ENCODE measurements at places on chromosomes 5 and 9.

GRCh38 chr5:106508894-106509293 lies 1161.8 kb downstream of the EFNA5 start:
- DNase-seq: no peak

- DNase-seq: no peak
Observed at GRCh38 chr9:22157276-22157675, 148.2 kb upstream of the CDKN2B start.

GRCh38 chr9:133429641-133430161 lies 7.5 kb downstream of the ADAMTS13 start:
- DNase-seq: no peak

- DNase-seq: no peak
Observed at GRCh38 chr5:71862507-71863060, 143.5 kb downstream of the CARTPT start.

DNA sequence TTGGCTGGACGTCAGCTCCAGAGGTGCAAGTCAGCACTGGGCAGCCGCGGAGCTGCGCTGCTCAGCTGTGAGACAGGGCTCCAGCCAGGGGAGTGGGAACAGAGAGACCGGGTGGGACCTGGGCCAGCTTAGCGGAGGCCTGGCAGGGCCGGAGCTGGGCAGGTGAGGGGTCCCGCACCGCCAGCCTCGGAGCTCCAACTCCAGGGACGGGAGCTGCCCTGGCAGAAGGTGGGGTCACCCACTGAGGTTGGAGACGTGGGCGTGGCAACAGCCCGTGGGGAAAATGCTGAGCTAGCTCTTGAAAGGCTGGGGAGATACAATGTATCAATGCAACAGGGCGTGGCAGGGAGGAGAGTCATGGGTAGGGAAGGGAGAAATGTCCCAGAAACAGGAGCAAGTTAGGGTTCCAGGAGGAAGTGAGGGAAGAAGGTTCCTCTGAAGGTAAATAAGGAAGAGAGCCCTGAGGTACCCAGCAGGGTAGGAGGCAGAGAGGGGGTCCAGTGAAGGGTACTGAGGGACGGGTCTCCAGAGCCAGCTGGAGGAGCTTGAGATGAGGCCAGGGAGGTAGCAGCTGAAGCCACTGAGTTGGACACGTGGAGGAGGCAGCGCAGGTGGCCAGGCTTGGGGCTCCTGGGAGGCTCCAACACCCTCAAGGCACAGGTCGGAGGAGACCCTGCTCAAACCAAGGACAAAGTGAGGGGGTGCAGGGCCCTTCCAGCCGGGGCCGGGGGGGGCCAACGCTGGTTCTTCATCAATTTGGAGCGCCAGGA lies 736 bp upstream of the NKD2 start:
- DNase-seq: no peak

DNA sequence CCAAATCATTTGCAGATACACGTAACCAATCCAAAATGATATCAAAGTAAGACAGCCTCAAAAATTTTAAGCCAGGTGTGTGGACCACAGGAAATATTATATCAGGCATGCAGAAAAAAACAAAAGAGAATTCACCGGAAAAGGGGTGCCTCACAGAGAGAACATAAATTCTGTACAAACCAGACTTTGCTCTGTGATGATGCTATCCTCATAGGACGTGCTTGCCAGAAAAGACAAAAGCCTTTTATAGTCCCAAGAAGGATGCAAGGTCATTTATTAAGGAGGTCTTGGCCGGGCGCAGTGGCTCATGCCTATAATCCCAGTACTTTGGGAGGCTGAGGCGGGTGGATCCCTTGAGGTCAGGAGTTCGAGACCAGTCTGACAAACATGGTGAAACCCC lies 16.8 kb upstream of the ATP6V1G1 start:
- DNase-seq: no peak

- no peak for DNase-seq
Observed at GRCh38 chr9:95077766-95078370, 239.6 kb downstream of the FANCC start.

DNA sequence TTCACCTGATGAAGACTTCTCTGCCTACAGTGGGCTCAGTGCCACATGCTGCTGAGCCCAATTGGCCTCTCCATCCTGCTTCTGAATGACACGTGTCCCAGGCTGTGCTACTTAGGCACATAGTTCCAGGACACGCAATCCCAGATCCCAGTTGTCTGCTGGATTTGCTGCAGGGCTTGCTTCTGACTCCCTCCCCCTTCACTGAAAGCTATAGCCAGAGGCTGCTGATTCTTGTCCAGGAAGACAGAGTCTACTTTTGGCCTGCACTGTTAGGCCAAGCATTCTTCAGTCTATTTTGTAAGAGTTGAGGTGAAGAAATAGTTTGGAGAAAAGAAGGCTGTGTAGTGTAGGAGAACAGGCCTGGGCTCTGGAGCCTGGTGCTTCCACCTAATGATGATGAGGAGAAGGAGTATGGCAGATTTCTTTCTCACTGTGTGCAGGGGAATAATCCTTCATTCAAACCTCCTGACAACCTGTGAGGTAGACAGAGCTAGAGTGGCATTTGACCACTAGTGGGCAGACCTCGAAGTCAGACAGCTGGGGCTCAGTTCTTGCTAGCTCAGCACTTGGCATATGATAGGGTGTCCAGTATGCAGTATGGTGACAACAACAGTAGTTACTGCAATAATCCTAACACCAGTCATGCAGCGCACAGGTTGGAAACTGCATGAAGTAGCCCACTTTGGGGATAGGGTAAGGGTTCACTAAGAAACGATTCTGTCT lies 19.5 kb upstream of the ASPN start:
- peak; percentile 44 for DNase-seq
